ENCODE measurements at places on chromosomes 7 and 10.

- DNase-seq: no peak
Measured at GRCh38 chr10:33129996-33130386, 172.0 kb upstream of the ITGB1 start.

DNA sequence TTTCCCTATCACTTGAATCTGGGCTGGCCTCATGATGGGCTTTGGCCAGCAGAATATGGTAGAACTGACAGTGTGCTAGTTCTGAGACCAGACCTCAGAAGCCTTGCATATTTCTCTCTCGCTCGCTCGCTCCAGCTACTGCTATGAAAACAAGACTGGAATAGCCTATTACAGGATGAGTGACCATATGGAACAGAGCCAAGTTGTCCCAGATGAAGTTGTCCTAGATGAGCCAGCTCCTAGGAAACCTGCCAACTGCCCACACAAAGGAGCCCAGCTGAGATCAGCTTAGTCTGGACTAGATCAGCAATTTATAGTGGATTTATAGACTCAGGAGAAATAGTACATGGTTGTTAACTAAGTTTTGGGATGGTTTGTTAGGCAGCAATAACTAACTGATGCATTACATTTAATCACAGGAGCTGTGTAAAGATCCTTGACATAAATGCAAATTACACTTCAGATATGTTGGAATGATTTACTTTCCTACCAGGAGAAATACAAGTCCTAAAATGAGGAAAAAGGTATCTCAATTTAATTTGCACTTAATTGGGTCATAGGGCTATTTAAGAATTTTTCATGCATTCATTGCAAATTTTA is 6.8 kb upstream of the HECW1 start:
- no peak for DNase-seq

- DNase-seq: no peak
Measured at GRCh38 chr10:114350751-114351150, 53.6 kb downstream of the AFAP1L2 start.

DNA sequence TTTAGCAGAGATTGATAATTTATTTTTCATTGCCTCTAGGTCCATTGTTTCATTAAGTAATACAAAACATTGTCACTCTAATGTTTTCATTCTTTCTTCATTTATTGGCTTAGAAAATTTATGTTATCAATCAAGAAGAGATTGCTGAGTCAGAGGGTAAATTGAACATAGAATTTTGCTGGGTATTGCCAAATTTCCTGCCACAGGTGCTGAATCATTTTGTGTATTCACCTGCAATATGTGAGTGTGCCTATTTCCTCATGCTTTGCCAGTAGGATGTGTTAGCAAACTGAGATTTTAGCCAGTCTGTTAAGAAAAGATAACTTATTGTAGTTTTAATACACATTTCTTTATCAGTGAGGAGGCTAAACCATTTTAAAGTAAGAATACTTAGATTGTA is 38.0 kb downstream of the MARCHF5 start:
- DNase-seq: no peak

- no peak for DNase-seq
Measured at GRCh38 chr7:44275957-44276570, 49.3 kb downstream of the CAMK2B start.

DNA sequence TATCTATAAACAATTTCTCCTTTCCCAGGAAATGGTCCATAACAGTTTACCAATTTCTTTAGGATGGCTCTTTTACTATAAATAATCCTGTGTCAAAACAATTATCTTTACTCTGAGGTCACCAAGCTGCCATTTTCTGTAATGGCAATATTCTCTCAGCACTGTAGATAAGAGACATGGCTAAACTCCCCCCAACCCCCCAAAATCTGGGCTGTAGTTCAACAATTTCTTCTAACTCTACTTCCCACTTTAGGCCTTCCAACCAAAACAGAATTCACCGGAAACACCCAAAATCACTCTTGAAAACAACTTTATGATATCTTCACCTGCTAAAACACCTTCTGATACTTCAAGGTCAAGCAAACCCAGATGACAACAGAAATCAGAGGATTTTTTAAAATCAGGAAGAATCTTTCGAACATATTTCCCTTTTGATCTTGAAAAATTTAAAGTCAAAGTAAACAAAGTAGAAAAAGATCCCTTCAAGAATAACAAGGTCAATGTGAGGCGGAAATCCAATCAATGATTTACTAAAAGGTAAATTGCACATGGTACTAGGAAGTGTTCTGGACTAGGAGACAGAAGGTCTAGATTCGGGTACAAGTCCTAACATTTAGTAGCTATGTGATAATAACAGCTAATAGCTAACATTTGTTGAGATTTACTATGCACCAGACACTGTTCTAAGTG is 176.8 kb downstream of the CPEB3 start:
- DNase-seq: no peak

GRCh38 chr10:8485032-8485431 is 430.5 kb downstream of the GATA3 start:
- no peak for DNase-seq

DNA sequence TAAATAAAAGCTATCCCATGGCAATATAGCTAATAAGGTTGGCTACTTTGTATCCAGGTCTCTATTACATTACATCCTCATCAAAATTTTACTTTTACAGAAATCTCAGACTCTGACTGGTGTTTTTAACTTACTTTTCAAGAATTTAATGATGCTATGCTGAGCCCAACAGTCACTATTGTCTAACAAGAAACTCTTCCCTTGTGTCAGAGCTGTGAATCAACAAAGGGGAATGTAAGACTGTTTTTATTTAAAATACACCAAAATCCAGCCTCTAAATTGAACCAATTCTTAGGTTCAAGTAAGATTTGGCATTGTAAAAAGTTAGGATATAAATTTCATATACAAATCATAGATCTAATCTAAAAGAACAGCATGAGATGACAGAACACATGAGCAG is 7.0 kb downstream of the RTKN2 start:
- DNase-seq: no peak

DNA sequence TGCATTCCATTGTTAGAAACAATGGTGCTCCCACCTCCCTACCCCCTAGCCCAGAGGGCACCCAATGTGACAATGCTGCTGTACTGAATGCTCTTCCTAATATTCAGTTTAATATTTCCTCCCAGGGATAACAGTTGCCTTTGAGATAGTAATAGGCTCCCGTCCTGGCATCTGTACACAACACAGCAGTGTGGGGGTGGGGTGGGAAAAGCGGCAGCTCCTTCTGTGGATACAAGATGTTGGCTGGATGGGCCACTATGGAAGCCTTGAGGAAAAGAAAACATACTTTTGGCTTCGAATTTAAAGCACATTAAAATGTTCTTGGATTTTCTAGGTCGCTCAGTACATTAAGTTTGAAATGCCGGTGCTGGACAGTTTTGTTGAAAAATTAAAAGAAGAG is 9.2 kb upstream of the ZNF22 start:
- DNase-seq: no peak

DNA sequence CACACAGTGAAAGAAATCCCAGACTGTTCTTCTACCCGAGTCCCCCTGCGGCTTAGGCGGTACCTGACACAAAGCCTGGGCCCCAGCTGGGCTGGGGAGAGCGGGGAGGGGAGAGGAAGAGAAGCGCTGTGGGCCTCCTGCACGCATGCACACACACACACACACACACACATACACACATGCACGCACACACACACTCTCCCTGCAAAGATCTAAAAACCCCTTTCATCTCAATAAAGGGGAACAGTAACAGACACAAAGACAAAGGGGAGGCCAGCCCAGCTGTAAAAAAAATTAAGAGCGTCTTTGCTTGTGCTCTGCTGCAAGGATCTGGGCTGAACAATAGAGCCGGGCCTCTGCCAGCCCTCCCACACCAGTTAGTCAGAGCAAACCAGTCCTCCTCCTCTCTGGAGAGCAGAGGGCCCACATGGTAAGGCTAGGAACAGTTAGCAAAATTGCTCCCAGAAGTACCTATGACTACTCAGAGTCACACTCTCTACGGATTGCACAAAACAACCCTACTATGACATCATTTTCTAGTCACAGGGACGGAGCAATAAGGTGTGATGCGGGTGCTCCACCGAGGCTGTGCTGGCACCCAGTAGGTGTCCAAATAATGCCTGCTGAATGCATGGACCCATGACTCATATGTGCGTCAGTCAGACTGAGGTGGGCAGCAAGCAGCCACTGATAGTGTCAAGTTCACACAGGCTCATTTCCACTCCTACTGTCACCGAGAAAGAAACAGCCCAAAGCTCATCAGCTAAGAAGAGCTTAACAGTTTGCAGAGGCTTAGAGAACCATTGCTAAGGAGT is 9.2 kb downstream of the ITPRIP start:
- no peak for DNase-seq

DNA sequence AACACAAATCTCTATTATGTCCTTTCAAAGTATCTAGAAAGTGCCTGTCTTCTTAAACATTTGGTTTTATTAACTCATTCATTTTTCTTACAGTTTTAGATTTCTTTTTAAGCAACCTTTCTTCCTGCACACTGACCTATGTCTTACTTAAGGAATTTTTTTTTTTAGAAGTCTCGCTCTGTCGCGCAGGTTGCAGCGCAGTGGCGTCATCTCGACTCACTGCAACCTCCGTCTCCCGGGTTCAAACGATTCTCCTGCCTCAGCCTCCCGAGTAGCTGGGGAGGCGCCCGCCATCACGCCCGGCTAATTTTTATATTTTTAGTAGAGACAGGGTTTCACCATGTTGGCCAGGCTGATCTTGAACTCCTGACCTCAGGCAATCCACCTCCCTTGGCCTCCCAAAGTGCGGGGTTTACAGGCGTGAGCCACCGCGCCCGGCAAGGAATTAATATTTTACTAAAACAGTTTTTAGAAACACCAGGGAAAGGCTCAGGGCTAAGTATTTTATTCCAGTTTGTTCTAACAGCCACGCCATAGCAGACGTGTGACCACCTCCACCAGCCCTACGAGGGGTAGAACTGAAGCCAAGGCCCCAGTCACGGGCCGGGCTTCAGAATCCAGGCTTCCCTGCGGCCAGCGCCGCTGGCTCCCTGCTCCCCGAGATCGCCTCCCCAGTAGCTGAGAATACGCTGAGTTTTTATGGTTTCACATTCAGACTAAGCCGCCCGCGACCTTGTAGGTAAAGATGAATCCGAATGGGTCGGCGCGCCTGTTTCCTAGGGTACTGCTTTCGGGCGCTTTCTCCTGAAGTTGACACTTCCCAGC is 941 bp upstream of the LUC7L2 start:
- peak; percentile 2 for DNase-seq

DNA sequence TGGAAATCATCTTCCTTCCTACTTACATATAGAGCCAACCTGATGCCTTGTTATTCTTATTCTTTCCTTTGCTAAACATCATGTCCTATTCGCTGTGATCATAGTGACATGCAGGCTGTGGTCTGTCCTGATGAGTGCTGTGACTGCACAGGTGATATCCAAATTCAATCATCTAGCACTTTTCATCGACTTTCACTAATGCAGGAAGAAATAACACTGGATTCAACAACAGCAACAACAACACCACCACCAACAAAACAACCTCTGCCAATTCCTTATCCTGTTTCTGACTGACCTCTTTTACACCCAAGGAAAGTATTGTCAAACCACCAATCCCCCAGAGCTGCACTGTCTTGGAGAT is 203.2 kb upstream of the PHYHIPL start:
- no peak for DNase-seq

- DNase-seq: no peak
Measured at GRCh38 chr7:51233374-51233773, 83.2 kb downstream of the COBL start.

- DNase-seq: no peak
Measured at GRCh38 chr7:4841007-4841784, 20.6 kb downstream of the PAPOLB start.

DNA sequence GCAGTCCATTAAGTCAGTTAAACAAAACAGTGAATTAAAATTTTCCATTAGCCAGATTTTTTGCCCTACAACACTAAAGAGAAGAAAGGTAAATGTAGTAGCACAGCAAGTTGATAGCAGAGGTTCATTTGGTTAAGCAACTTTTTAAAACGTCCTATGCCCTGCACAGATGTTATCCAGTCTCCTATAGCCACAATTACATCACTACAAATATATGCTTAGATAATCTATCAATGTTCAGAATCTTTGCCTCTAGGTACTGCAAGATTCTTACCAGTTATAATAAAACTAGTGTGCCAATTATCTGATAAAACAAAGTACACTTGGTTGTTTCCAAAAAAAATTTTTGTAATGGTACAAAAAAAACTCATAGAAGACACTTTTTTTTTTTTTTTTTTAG is 175.5 kb upstream of the MYO3A start:
- no peak for DNase-seq

DNA sequence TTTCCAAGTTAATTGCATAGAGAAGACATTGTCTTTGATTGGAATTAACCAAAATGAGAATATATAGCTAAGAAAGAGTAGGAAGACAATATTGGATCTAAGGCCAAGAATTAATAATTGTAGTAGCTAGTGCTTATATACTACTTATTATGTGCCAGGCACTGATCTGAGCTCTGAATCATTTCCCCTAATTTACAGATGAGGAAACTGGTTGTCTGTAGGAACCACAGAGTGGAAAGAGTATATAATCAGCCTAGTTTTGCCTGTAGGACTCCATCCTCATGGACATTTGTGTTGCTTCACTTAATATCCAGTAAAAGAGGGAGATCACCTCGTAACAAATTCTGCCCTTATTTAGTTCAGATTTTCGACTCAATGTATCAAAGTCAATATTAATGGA is 127.9 kb downstream of the ARID5B start:
- no peak for DNase-seq

DNA sequence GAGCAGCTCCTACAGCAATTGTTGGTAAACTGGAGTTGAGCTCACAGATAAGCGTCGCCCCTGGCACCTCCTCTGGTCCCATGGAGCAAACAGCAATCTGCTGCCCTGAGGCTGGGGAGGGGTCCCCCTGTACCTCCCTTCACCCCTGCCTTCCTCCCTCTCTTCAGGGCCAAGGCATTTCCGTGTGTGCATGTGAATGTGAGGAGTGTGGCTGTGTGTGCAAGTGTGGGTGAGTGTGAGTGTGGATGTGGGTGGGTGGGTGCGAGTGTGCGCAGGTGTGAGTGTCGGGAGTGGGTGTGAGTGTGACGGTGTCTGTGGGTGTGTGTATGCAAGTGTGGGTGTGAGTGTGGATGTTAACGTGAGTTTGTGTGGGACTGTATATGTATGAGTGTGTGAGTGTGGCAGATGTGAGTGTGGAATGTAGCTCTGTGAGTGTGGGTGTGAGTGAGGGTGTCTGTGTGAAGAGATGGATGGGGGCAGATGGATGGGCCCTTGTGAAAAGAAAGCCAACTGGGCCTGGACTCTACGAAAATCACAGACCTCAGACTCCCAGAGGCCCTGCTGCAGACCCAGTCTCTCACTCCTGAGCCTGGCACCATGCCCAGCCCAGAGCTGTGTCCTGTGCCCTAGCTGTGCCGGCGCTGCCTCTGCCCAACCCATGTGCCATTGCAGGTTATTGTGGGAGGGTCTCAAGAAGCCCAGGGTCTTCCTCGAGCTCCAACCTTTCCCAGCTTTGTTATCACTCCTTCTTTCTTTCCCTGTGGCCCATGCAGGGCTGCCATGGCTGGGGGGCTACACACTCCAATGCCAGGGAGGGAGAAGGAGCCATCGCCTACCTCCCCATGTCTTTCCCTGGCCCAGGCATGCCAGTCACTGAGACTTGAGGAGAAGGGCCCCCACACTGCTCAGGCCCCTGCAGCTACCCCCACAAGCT is 73.9 kb downstream of the GRID1 start:
- DNase-seq: no peak

- DNase-seq: no peak
Measured at GRCh38 chr10:102300278-102300843, 55.0 kb downstream of the GBF1 start.

- DNase-seq: no peak
Measured at GRCh38 chr10:111131168-111131799, 54.5 kb downstream of the ADRA2A start.
